Esophagus squamous epithelium (tissue), 5 donors: ENCODE measurements at places on chromosomes 11 and 22. TPM values are rescaled to one million over a fixed set of nuclear protein-coding genes. Genes with fewer than 3 reads are reported as not detected.

DNA sequence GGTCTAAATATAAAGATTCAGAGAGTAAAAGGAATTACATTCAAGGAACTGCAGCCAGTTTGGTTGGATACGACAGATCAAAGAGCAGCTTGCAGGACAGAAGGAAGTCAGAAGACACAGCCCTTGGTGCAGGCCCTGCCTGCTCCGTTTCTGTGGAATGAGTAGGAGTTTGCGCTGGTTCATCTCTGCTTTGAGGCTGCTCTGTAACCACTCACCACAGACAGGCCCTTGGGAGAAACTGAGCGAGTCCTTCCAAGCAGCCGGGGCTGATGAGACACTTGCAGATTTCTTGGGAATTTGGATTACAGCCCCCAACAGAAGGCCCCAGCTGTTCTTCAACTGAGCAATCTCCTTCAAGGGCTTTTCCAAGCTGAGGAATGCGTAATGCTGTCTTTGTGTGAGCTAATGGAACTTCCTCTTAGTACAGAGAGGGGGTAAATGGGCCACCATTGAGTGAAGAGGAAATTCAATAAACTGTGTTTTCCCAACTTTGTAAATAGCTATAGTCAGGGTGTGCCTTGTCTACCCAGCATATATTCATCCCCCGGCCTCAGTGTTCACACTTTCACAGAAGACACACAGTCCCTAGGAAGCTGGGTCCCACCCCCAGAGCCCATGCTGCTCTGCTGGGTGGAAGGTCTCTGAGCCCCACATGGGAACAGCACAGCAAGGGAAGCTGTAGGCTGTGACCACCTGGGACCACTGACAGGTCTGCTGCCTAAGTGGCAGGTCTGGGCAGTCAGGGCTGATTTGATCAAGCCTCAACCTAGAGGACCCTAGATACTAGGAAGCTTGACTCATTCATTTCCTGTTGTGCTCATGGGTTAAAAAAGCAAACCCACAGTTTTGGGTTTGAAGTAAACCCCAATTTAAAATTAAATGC, 16.6 kb downstream of the IL10RA start:
- DNase-seq: no peak

DNA sequence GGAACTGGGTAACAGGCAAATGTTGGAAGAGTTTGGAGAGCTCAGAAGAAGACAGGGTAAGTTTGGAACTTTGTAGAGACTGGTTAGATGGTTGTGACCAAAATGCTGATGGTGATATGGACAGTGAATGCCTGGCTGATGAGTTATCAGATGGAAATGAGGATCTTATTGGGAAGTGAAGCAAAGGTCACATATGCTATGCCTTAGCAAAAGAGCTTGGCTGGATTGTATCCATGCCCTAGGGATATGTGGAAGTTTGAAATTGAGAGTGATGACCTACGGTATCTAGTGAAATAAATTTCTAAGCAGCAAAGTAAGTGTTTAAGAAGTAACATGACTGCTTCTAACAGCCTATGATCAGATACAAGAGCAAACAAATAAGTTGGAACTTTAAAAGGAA, 17.8 kb downstream of the BBOX1 start:
- no peak for DNase-seq

GRCh38 chr22:19779011-19779421, 18.4 kb downstream of the TBX1 start:
- DNase-seq: no peak

FGF4 gene
- not detected for total RNA-seq
